ENCODE measurements at places on chromosomes 4 and X.

DNA sequence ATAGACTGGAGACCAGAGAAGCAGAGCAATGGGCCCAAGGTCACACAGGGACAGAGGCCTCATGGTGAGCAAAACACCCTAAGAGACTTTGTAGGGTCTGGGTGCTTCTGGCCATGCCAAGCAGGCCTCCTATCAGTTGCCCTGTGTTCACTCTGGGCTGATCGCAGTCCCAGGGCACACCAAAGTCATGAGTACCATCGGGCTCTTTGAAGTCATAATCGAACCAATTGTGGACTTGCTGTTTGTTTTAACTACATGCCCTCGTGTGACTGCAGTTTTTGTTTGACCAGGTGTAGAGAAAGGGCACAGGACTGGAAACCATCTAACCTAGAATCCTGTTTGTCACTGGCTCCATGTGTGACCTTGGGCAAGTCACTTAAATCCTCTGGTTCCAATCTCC, 172.5 kb upstream of the CPEB2 start:
- no peak for DNase-seq

DNA sequence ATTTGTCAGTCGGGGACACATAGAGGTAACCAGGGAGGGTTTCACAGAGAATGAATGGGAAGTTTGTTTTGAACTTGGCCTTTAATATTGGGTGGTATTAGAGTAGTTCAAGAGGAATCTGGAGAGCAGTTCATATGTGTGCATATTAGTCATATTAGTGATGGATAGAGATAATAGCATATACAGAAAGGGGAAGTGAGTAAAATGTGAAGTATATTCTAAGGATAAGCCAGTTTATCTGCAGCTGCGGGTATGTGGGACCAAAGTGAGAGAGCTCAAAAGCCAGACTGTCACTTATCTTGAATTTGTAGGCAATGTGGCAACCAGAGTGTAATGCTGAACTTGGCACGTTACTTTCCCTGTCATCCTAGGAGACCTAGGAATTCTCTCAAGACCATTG, 169.9 kb downstream of the AFF2 start:
- DNase-seq: no peak

GRCh38 chr4:38266616-38267015, 306.4 kb downstream of the PTTG2 start:
- DNase-seq: no peak

GRCh38 chr4:134518574-134519217, 317.1 kb upstream of the PABPC4L start:
- DNase-seq: no peak

DNA sequence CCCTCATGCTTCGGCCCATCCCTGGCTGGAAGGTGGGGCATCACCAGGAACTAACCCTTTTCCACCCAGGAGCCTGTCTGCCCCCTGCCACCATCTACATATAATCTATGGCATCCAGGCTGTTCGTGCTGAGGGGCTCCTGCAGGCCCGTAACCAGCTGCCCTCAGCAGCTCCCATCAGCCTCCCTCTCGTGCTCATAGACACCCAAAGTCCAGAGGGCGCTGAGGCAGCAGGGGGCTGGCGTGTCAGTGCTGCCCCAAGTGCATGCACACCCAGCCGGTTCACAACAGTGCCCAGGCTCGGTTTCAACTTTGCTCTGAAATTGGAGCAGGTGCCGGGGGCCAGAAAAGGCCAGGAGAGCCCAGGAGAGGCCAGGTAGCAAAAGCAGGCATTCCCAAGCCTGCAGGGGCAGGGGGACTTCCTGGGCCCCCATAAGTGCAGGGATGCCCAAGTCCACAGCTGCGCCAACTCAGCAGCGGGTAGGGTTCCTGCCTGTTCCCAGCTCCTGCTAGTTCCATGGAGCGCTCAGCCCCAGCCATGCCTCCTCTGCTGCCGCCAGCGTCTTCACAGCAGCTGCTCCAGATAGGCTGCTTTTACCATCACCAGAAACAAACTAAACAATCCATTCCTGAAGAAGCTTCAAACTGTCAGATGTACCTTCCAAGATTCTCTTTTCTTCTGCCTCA, 558.2 kb upstream of the GNPDA2 start:
- no peak for DNase-seq

GRCh38 chrX:22165732-22166457, 106.8 kb upstream of the CBLL2 start:
- DNase-seq: no peak
